ENCODE measurements at places on chromosomes 7 and 10.
A peak's percentile ranks its signal among the peaks of the same experiment; 100 is the strongest.

- DNase-seq = no peak
Observed at GRCh38 chr10:116769791-116770190, 27.4 kb upstream of the HSPA12A start.

DNA sequence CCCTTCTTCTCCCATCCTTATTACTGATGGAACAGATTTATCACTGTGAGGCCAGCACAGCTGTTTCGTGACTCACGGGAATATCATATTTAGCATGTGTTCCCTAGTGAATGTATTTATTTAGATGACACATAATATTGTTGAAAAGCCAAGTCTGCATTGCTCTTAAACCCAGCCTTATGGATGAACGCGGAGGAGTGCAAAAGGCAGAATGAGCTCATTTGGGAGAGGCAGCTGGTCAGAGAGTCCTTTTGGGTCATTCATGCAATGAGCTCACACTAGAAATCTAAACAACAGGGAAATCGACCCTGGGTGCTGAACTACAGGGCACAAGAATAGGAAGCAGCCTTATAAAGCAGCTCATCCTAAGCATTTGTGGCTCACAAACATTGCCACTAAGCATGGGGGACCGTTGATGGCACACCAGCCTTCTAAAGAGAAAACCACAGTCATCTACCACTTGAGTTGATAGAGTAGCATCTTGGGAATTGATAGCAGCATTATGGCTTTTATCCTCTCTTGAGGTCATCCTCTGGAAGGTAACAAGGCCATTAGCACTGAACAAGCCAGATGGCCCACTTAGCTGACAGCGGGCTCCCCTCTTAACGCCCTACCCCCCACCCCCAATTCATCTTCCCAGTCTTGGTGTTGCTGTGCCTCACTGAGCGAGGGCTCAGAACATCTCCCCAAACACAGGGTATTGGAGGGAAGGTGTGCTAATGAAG, 32.9 kb upstream of the SDK1 start:
- DNase-seq = peak; percentile 92

DNA sequence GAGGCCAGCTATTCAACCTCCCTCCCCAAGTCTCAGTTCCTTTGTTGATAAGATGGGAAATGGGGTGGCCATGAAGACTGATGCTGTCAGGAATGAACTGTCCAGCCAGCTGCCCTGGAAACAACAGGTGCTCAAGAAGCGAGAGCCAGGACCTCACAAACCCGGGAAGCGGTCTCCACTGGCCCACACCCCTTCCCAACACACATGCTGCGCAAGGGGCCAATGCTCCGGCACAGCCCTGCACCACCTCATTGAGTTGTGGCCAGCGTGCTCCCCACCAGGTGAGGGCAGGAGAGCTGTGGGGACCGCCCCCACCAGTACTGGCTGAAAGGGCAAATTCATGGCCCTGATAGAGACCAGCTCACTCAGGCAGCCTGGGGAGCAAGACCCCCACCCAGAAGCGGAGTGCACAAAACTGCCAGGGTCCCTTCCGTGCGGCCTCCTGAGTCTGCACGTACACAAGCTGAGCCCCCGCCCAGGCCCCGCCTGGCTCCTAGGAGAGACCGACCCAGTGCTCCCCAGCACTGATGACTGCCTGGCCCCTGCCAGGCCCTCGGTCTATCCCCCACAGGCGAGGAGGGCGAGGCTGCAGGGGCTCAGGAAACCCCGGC, 216.6 kb downstream of the MAD1L1 start:
- DNase-seq = no peak

GRCh38 chr7:22569586-22570321, 69.8 kb upstream of the STEAP1B start:
- no peak for DNase-seq

GRCh38 chr7:113968713-113969112, 49.9 kb upstream of the PPP1R3A start:
- DNase-seq = no peak

GRCh38 chr7:108307194-108307593, 149.0 kb downstream of the NRCAM start:
- DNase-seq = no peak

DNA sequence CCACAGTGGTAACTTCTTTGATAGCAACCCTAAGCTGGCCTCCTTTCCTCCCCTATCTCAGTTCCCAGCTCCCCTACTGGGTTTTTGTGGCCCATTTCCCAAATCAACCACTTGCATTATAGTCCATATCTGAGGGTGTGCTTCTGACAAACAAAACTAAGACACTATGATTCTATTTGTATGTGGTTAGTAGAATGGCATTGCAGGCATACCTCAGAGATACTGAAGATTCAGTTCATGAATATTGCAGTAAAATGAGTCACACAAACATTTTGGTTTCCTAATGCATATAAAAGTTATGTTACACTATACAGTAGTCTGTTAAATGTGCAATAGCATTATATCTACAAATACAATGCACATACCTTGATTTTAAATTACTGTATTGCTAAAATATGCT, 15.4 kb upstream of the TMEM243 start:
- no peak for DNase-seq

DNA sequence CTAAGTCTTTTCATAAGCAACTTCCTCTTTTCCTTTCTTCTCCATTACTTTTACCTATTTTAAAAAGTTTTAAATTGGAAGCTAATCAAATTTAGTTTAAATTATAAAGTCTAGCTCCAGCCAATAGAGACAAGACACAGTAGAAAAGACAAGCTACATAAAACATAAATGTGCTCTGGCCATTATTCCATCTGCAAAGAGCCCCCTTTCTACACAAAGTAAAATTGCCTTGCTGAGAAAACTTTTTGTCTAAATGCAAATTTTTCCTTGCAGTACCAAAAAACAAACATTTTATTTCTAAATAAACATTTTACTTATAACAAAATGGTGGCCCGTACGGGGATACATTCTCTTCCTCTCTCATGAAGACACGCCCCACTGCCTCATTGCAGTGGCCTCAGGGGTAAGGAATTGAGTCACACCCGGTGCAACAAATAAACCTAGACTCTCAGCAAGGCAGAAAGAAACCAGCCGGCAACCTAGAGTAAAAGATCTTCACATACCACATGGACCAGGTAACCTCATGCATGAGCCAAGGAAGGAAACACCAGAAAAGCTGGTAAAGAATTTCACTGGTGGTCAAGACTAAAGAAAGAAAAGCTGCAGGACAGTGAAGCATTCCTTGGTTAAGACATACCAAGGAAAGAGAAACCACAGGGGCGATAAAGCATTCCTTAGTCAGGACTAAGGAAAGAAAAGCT, 71.6 kb upstream of the ZNF746 start:
- no peak for DNase-seq

DNA sequence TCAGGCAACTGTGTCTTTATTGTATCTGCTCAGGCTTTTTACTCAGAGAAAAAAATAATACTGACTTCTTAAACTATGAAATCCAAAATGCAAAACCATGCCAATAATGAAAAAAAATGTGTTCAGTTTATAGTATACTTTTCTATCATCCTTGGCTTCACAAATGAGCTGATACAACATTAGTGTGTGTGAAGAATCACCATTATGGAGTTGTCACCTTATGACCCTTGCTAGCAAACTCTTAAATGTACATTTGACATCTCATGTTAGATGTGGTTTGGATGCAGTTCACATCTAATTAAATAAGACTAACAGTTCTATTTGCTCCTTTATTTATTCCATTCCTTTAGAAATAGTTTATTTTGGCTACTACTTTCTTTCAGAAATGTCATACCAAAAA, 4.2 kb upstream of the OR2A2 start:
- no peak for DNase-seq

GRCh38 chr7:87159538-87159937, 7.3 kb downstream of the DMTF1 start:
- no peak for DNase-seq

- no peak for DNase-seq
Observed at GRCh38 chr7:81025360-81025759, 106.5 kb upstream of the SEMA3C start.

GRCh38 chr7:105932835-105933477, 30.1 kb upstream of the CDHR3 start:
- peak; percentile 94 for DNase-seq

DNA sequence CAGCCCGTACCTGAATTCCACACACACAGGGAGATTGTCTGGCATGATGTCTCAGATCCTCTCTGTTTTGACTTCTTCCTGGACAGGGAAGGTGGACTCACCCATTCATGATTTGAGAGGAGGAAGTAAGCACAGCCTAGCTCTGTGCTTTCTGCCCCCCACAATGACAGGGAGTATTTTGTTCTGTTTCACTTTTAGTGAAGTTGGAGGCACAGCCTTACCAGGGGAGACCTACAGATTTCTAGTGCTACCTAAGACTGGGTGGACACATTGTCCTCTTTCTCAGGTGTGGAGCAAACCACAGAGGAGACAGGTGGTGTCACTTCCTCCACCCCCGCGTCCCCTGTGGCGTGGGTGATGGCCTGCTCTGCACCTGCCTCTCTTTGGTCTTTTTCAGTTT, 408.6 kb upstream of the PFKP start:
- DNase-seq = no peak

GRCh38 chr7:114173170-114173890, 241.3 kb upstream of the FOXP2 start:
- no peak for DNase-seq

DNA sequence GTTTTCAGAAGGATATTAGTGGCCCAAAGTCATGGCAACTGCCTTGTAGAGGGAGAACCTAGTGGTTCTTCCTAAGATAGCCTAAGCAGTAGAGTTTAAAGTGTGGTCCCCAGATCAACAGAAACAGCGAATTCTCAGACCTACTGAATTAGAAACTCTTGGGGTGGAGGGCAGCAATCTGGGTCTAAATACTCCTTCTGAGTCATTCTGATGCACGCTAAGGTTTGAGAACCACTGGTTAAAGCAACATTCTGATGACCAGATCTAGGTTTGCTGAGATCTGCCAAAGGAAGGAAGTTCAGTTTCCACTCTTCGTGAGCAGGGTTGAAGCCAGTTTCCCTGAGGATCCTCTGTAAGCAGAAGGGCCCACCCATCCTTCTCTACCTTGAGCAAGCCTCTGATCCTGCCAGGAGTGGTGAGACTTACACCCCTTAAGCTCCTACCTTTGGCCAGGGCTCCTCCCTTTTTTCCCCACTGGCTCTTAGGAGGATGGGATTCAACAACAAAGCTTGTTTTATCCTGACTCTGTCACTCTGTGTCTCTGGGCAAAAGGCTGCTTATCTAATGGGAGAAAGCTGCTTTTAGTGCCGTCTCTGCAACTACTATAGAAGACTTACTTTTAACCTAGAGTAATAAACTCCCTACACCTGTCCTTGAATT, 26.8 kb upstream of the TRUB1 start:
- no peak for DNase-seq

DNA sequence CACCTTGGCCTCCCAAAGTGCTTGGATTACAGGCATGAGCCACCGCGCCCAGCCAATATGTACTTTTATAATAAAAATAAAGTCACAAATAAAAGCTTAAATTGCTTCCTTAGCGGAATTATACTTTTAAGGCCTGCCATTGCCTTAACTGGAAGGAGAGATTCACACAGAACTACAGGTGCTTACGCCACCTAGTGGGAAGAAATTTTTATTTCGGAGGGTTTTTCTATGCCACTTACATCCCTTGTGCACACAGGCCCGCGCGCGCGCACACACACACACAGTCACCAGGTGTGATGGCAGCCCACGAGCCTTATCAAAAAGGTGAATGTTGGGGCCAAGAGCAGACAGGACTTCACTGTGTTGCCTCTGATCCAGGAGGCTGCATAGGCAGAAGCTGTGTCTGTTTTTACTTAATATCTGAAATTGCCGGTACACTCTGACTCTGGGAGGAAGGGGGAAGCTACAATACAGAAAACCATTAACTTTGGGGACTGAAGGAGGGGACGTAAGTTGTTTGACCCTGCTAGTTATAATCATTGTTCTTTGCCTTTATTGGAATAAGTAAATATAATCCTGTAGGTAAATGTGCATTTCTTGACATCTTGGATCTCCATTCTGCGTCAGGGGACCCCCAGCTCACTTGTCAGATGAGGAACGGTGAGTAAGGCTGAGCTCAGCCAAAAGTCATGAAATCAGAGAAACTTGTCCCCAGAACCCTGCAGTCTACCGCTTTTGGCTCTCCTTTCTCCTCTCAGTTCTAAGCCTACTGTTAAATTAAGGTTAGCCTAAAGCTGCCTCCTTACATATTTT, 87.1 kb downstream of the SLC16A9 start:
- no peak for DNase-seq

GRCh38 chr7:155454183-155455112, 3.5 kb upstream of the EN2 start:
- DNase-seq = no peak

- no peak for DNase-seq
Observed at GRCh38 chr10:8116926-8117493, 62.5 kb downstream of the GATA3 start.

DNA sequence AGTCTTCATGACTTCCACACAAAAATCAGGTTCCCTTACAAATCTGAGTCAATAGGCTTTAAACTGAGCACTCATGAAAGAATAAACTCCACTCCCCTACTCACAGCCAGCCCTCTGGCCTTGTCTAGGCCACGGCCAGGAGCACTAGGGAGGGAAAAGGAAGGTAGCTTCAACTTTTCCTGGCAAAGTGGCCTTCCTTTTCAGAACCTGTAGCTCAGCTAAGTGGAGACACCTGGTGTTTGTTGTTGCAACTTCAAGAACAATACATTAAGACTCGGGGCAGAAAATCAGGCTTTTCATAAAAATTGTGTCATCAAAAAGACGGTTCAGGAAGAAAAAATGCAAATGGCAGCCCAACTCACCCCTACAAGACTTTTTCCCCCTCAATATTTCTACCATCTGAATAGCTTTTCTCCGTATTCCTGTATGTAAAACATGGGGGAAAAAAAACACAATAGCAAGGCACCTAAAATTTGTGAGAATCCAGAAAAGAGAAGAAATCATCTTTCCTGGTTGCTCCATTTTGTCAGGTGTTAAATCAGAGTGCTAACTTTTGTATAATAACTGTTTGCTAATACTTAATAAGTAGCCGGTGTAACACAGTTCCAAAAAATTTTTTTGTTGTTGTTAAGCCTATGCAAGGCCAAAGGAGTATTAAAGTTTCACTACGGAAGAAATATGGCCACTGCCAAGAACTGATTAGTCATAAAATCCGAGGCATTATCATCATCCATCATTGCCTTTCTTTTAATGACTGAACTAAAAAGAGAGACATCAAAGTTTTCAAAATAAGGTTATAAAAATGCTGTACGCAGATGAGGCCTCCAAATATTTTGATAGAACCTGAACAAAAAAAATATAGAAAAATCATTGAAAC, 66.2 kb upstream of the ARID5B start:
- DNase-seq = no peak

- no peak for DNase-seq
Observed at GRCh38 chr10:436013-436697, 253.3 kb downstream of the DIP2C start.

Data from DMS79 (cell line).